Stimulated activated CD8-positive, alpha-beta memory T cell treated with anti-CD3 and anti-CD28 coated beads, Interleukin-4, amount 100 ng/mL, for 4 hours (primary cell): ENCODE measurements at places on chromosomes 4 and X.

- DNase-seq: no peak
Measured at GRCh38 chr4:93710101-93710846, 118.3 kb upstream of the ATOH1 start.

DNA sequence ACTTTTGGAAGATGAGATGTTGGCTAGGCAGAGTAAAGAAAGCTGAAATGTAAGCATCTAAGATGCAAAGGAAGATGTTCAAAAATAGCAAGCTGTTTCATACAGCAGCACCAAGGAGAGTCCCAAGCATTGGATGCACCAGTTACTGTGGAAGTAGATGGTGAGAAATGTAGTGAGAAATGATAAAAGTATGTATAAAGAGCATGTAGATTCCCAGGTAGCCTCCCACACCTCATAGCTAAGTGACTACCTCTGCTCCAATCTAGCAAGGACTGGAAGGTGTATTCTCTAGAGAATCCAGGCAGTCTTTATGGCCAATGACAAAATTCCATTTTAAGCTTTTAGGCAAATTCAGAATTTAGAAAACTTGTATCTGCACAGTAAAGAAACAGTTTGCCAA lies 50.9 kb upstream of the C4orf54 start:
- no peak for DNase-seq

GRCh38 chr4:86532851-86533250 lies 61.3 kb upstream of the PTPN13 start:
- no peak for DNase-seq

DNA sequence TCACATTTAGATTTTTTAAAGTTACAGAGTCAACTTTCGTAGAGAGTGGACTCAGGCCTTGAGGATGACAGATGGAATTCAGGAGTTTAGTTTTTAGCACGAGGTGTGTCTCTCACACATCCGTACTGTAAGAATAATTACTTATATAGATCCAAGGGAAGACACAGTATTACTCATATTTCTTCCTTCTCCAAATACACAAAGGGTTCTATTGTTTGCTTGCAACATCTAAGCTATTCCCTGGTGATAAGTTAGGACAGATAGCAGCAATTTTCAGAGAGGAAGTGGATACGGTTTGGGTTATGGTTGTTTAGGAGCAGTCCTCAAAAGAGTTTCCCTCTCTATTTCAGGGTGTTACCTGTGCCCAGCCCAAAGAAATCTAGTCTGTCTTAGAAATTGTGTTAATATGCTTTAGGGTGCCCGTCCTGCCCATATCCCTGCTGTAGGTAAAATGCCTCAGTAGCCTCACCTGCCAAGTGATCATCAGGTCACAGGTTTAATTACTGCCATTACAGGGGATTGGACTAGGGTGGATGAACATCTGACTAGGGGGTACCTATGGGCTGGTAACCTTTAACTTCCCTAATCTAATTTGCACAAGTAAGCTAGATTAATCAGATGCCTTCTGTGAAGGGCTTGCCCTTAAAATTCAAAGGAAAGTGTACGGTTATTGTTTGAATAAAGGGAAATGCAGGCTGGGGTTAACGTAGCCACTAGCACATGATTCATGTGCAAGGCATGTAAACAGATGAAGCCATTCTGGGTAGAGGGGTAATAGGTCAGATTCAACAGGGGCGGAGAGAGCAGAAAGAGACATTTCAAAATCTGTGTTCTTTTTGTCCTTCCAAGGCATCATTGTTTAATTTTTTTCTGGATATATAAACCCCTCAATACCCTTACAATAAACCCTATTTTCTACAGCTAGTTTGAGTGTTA lies 8.7 kb upstream of the PPP3CA start:
- DNase-seq: no peak

DNA sequence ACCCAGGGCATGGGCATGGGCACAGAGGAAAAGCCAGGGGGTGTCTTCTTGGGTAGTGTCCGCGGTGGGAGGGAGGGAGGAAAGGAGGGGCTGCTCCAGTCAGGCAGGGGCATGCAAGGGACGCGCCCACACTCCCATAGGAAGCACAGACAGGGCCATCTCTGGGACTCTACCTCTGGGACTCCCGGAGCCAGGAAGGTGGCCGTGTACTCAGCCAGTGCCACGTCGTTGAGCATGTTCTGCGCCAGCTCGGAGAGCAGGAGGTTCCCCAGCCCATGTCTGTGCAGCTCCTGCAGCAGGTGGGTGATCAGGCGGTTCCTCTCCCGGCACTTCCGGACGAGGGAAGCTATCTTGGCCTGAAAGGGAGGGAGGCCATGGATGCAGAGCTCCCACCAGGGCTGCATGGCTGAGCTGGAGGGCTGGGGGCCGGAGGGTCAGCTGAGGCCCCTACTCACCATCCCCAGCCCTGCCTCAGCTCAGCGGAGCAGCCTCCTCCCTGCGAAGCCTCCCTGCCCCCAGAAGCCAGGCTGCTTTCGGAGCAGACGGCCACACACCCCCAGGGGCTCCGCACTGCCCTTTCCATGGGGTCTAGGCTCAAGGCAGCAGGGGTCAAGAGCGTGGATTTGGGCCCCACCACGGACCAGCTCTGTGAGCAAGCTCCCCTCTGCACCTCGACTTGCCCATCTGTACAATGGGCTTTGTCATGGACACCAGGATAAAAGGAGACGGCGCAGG lies 44.6 kb downstream of the C4orf50 start:
- no peak for DNase-seq

GRCh38 chrX:68936126-68936525 lies 107.3 kb downstream of the EFNB1 start:
- no peak for DNase-seq

DNA sequence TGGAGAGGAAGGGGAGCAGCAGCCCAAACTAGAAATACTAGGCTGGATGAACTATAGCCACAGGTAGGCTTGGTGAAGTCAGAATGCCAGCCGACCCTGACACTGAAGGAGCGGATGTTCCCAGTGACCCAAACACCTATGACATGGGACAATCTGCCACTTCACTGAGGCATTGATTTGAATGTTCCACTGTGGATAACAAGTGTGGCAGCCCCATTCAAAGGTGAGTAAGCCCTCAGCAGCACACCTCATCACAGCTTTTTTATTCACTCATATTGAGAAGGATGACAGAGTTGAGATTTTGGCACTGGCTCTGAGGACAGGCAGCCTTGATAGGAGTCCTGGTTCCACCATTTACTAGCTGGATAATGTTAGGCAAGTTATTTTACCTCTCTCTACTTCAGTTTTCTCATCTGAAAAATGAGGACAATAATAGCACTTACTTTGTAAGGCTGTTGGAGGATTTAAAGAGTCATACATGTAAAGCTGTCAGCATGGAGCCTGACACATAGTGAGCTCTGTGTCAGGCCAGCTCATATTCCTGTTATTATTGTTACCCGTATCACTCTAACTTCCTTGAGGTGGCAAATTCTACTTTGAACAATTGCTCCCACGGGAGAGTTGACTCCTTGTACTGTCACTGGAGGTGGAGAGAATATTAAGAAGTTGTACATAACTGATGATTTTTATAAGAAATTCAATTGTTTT lies 114.6 kb downstream of the RASL11B start:
- DNase-seq: no peak

DNA sequence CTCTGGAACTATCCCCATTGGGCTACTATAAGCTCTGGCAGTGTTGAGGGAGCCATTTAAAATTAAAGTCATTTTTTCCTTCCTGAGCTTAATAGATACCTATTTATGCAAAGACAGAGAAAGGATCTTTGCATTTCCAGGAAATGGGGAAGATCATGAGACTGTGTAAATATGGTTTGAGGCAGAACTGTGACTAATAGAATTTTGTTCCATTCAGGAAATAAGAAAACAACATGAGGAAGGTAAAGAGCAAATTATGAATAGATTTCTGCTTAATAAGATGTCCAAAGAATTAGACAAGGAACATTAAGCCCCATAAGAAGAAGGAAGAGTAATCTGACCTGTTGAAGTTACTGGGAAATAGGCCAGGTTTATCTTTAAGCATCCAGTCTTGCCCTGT lies 17.8 kb upstream of the TBC1D19 start:
- no peak for DNase-seq
